ENCODE measurements at places on chromosomes 4 and X.

DNA sequence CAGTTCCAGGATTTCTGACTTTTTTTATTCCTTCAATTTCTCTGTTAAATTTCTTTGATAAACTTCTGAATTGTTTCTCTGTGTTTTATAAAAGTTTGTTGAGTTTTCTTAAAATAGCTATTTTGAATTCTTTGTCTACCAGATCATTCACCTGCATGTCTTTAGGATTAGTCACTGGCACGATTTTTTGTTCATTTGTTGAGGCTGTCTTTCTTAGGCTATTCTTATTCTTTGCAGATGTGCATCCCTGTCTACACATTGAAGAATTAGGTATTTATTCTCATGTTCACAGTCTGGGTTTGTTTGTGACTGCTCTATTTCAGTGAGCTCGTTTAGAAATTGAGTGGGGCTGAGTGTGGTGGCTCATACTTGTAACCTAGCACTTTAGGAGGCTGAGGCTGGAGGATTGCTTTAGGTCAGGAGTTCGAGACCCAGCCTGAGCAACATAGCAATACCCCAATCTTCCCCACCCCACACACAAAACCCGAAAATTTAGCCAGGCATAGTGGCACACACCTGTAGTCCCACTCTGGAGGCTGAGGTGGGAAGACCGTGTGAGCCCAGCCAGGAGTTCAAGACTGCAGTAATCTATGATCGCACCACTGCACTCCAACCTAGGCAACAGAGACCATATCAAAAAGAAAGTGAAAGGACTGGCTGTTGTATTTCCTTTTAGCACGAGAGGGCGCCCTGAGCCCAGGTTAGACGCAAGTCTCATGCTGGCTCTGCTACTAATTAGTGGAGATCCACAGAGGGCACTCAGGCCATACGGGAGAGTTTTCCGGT is 42.0 kb downstream of the F8 start:
- peak; percentile 62 for DNase-seq

DNA sequence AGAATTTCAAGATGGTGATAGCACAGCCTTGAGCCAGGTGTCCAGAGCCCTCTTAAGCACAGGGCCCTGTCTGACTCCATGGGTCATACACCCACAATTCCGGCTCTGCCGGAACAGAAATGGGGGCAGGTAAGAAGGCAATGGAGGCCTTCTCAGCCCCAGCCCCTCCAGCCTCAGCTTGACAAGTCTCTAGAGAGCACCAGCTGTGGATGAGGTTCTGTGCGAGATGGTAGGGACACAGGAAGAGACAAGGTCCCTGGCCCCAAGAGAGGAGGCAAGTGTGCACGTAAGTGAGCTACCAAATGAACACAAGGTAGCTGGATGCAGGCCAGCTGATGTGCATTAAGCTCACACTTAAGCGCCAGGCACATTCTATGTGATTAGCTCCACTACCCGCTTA is 2.4 kb upstream of the PRRG3 start:
- DNase-seq = no peak

DNA sequence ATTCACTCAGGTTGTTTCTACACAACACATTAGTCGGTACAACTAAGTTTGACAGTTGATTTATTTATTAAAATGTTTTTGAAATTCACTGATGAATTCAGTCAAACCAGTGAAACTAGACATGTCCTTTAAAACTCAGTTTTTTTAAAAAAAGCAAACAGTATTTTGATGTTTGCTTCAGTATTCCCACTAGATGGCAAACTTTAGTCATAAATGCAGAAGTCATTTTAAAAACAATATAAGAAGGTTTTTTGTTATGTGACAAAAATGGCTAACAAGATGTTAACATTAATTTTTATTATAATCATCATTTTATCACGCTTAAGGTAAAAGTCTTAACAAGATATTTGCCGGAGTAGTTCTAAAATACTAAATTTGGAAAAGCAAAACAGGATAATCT is 1337.8 kb upstream of the DIAPH2 start:
- DNase-seq = no peak

DNA sequence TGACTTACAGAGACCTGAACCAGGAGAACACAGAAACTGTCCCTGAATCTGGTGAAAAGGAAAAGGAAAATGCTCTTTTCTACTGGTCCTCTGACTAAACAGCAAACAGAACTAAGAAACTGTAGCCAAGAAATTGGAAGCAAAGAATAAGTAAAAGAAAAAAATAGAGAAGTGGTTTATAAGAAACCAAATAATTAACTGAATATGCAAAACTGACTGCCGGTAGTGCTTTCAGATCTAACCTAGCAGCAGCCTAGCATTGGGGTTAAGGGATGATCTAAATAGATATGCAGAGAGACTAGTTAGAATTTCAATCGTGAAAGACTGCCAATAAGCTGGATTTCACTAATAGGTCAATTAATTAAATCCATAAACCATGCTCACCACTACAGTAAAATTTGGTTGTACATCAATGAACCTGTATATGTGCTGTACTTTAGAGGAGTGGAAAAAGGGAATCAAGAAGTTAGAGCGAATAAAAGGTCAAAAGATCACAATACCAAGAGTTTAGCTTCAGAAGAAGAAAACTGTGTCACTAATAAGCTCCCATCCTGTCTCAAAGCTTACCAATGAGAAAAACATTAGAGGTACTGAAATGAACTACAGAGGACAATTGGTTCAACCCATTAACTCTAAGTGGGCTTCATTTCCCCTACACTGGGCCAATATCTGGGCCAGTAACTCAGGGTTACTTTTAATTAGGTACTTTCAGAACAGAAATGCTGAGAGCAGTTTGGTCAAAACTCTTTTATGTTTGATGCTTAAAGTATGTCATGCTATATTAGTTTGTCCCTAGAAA is 53.6 kb downstream of the KLHL13 start:
- DNase-seq = no peak

GRCh38 chr4:172830295-172830764 is 338.3 kb upstream of the GALNT7 start:
- DNase-seq = no peak
